Omental fat pad (tissue), 4 donors: ENCODE measurements at places on chromosomes 5 and 9. TPM values are rescaled to one million over a fixed set of nuclear protein-coding genes. Genes with fewer than 3 reads are reported as not detected.

The PLCXD3 gene
- 4.9 TPM for total RNA-seq

The IL3 gene
- total RNA-seq = not detected

The OBP2A gene
- not detected for total RNA-seq

GRCh38 chr5:79193643-79194042 is 42.3 kb upstream of the JMY start:
- no peak for DNase-seq

GRCh38 chr9:37410969-37411785 is 11.3 kb upstream of the GRHPR start:
- DNase-seq = no peak
